ENCODE measurements at places on chromosomes 2 and 18. TPM values are rescaled to one million over a fixed set of nuclear protein-coding genes. Genes with fewer than 3 reads are reported as not detected.

DNA sequence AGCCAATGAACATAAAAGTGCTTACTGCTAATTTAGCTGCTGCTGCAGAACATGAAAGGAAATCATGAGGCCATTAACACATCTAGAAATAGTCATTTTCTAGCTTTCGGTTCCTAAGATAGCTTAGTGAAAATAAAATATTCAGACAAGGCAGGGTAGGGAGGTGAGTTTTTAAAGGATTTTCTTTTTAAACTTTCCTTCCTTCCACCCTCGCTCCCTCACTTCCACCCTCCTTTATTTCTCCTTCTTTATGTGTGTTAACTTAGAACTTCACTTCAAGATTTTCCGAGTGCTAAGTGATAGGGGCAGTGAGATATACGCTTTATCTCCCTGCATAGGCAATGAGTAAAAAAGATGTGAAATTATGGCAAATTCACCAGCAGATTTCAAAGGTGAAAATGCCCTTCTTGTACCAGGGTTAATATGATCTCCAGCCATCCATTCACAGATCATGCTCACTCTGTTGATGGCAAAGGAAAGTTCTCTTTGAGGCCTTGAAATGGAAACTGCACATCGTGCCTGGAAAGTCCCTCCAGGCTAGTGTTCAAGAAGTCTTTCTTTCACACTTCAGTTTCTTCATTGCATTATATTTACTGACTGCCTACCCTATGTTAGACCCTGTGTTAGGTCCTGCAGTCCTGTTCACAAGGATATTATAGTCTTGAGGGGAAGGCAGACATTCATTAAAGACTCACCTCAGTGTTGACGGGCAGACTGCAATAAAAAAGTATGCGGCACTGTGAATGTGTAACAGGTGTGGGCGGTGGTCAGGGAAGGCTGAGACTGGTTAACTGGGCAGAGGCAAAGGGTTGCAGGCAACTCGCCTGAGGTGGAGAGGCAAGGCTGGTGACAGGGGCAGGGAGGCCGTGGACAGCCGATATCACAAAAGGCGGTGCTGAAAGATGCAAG is 200.8 kb downstream of the PLCL1 start:
- H3K36me3 ChIP-seq: no peaks in the 10 kb centered on the region
- no peaks in the 10 kb centered on the region for H3K27me3 ChIP-seq
- H3K4me3 ChIP-seq: no peak overlapping the region
- H3K27ac ChIP-seq: no peak overlapping the region
- no peak for DNase-seq

Gene NGEF
- total RNA-seq: 4.3 TPM

Gene TRIM43
- not detected for total RNA-seq

- DNase-seq: peak; percentile 52
- peaks cover 24% of the 10 kb centered on the region for H3K27me3 ChIP-seq
- H3K4me1 ChIP-seq: no peaks in the 10 kb centered on the region
- no peak overlapping the region for H3K27ac ChIP-seq
These were observed 633 bp downstream of the NABP1 start for GRCh38 chr2:191678437-191679100.

Gene LIMS2
- total RNA-seq: 1.2 TPM

Gene FASTKD2
- total RNA-seq: 39.0 TPM

GRCh38 chr2:224185023-224185601 is 146.0 kb upstream of the SERPINE2 start:
- H3K27ac ChIP-seq: no peak overlapping the region
- no peak overlapping the region for H3K4me3 ChIP-seq
- no peaks in the 10 kb centered on the region for H3K27me3 ChIP-seq
- no peak for DNase-seq

GRCh38 chr2:215577356-215577755 is 141.5 kb upstream of the FN1 start:
- H3K27me3 ChIP-seq: no peaks in the 10 kb centered on the region
- no peak overlapping the region for H3K27ac ChIP-seq
- no peaks in the 10 kb centered on the region for H3K4me1 ChIP-seq
- no peaks in the 10 kb centered on the region for H3K36me3 ChIP-seq
- no peak overlapping the region for H3K4me3 ChIP-seq

DNA sequence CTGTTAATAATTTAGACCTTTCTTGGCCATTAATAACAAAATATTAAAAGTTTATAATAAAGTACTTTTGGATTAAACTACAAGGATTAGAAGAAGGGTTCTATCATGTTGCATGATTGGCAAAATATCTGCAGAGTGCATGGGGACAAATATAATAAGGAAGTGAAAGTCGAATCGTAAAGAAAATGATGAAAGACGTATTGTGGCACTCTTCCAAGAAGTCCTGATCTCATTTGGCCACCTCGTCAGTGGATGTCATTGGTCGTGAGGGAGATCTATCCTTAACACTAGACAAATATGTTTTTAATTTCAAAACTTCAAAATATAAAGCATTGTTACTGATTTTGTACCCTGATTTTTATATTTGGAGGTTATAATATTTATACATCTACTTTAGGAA is 197.7 kb upstream of the STON1 start:
- no peaks in the 10 kb centered on the region for H3K27me3 ChIP-seq
- no peak overlapping the region for H3K4me3 ChIP-seq
- DNase-seq: no peak
- H3K4me1 ChIP-seq: peaks cover 46% of the 10 kb centered on the region
- H3K27ac ChIP-seq: no peak overlapping the region

Gene EGR4
- total RNA-seq: not detected

Gene LRP1B
- not detected for total RNA-seq

Gene SDC1
- total RNA-seq: 27.5 TPM

GRCh38 chr18:22345718-22346117 is 72.0 kb downstream of the CTAGE1 start:
- peaks cover 88% of the 10 kb centered on the region for H3K27me3 ChIP-seq
- no peak overlapping the region for H3K4me3 ChIP-seq
- H3K4me1 ChIP-seq: no peaks in the 10 kb centered on the region
- H3K27ac ChIP-seq: no peak overlapping the region

Gene CRYGC
- not detected for total RNA-seq

DNA sequence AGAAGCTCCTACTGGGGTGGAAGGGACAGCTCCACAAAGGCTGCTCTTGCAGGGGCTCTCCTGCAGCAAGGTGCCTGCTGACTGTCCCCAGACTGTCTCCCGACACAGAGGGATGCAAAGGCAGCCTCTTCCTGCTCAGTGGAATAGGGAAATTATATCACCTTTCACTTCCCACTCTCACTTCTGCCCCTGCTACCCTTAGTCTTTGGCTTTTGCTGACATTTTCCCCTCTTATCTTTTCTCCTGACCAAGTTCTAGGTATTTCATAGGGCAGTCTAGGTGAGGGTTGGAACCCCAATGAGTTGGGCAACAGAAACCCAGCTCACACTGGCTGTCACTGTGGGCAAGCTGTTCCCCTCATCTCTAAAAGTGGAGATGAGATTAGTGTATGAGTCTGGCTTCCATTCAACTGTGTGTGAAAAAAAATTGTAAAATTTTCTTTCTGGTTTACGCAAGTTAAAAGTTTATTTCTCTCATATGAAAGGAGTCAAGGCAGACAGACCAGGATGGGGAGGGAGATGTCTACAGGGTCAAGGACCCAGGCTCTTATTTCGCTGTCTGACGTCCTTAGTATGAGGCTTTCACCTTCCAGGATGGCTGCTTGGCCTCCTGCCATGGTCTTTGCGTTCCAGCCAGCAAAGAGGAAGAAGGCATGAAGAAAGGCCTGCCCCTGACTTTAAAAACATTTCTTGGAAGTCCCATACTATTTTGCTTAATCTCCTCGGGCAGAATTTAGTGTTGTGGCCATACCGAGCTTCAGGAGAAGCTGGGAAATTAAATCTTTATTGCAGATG is 7.5 kb upstream of the MOCOS start:
- H3K27me3 ChIP-seq: peaks cover 9% of the 10 kb centered on the region
- no peaks in the 10 kb centered on the region for H3K4me1 ChIP-seq
- no peaks in the 10 kb centered on the region for H3K36me3 ChIP-seq
- H3K4me3 ChIP-seq: no peak overlapping the region
- no peak overlapping the region for H3K27ac ChIP-seq

Gene PELI1
- 88.7 TPM for total RNA-seq

DNA sequence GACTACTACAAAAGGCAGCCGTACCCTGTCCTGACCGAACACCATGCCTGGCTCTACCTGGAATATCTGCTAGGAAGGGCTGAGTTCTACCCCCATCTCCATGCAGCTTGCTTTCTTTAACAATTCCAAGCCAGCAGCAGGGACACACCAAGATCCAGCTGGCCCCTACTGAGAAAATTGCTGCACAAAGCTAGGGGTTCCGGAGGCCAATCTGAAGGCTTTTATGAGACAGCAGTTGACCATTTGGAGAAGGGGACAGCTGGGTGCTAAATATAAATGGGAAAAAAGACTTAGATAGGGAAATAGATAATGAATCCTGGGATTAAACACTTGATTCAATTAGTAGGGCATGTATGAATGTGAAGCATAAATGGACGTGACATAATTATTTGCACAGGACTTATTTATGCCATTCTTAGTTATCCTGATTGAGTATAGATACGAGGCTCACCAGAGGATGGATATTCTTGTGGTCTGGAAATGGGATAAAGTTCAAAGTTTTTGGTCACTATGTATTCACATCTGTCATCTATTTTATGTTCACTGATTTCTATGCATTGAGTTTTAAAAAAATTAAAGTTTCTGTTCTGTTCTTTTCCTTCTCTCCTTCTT is 204.0 kb downstream of the ZNF521 start:
- peaks cover 11% of the 10 kb centered on the region for H3K36me3 ChIP-seq
- H3K27ac ChIP-seq: no peak overlapping the region
- no peak overlapping the region for H3K4me3 ChIP-seq

DNA sequence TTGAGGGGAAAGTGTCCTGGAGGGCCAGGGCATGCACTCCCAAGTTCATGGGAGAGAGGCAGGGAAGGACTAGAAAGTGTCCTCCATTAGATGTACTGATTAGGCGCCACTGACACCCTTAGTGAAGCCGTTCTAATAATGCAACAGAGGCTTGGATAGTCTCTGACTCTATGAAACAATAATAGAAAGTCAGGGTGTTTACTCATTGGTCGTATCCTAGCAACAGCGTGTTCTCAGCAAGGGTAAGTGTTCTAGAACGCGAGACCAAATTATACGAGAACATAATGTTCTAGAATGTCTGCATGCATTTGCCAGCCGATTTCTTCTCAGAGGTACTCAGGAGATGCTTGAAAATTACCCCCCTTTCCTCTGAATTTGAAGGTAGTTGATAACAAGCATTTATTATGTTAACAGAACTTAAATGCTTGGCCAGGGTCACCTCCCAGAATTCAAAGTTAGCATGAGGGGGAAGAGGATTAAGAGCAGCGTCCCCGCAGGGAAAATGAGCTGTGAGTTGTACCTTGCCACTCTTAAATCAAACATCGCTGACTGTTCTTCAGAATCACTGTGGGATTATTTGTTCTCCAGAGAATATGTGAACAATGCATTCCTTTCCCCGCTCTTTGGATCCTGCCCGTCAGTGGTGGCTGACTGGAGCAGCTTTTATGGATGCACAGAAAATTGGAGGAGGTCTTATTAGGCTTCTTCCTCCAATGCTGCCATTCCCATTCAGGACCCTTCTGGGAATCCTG is 33.7 kb upstream of the PDIA6 start:
- no peak overlapping the region for H3K27ac ChIP-seq
- H3K36me3 ChIP-seq: no peaks in the 10 kb centered on the region
- no peaks in the 10 kb centered on the region for H3K27me3 ChIP-seq
- H3K4me1 ChIP-seq: peaks cover 7% of the 10 kb centered on the region
- DNase-seq: no peak

Gene FBXO15
- total RNA-seq: 2.8 TPM

Gene STK17B
- total RNA-seq: 35.4 TPM

Gene MPP4
- not detected for total RNA-seq

DNA sequence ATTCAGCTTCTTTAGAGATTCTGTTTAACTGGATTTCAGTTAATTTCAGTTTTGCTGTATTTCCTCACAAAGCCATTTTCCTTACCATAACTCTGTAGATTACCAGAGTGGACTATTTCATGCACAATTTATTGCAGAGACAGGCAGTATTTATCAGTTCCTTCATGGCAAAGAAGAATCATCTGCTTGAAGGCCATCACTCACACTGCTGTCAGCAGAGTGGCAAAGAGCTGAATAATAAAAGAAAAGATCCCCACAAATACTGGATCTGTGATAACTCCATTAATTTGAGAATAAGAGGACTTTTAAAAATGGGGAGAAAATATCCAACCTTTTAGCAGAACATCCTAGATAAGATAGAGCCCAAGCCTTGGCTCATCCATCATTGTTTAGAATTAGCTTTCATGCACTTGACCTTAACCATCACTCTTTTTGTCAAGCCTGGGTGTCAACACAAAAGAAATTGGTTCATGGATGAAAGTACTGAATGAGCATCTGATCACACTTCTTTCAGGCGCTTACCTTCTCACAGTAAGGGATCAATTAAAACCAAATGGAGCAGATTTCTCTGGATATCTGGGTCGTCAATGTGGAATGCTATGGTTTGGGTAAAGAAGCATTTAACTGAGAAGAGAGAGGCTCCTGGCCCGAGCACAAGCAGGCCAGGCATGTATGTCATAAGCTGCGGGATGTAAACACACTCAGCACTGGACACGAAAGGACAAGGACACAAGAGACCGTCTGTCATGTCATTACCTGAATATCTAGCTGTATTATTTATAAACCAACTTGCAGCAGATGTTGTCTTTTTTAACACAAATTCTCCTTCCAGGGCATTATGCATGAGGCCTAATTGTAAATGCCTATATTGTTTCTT is 376.2 kb downstream of the ZNF521 start:
- no peak overlapping the region for H3K27ac ChIP-seq
- peaks cover 33% of the 10 kb centered on the region for H3K4me1 ChIP-seq
- DNase-seq: no peak
- H3K36me3 ChIP-seq: no peaks in the 10 kb centered on the region
- H3K27me3 ChIP-seq: no peaks in the 10 kb centered on the region

DNA sequence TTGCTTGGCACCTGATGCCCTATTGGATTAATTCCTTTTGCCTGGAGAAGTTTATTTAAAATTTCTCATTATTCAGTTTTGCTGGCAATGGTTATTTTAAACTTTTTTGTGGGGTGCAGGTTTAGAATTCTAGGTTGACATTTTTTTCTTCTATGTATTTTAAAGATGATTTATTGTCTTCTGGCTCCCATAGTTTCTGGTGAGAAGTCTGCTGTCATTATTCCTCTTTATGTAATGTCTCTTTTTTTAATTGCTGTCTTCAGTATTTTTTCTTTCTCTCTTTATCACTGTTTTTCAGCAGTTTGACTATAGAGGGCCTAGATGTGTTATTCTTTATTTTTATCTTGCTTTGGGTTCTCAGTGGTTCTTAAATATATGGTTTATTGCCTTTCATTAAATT is 182.2 kb upstream of the STON1 start:
- peaks cover 28% of the 10 kb centered on the region for H3K4me1 ChIP-seq
- H3K27ac ChIP-seq: no peak overlapping the region
- H3K27me3 ChIP-seq: no peaks in the 10 kb centered on the region
- no peak overlapping the region for H3K4me3 ChIP-seq
- DNase-seq: no peak

DNA sequence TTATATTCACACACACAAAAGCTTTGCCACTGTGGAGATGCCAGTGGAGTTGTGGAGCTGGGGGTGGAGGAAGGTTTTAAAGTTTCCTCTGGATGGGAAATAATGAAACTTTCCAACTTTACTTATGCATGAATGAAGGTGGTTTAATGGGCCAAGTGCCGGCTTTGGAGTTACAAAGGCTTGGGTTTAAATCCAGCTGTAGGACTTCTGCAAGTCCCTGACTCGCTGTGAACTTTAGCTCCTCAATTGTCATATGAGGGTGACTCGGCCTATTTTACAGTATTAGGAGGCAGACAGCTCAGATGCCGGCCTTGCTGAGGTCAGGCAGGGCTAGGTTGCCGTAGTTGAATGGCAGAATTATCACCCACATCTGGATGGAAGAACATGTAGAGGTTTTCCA is 415.8 kb upstream of the TRIB2 start:
- H3K27ac ChIP-seq: no peak overlapping the region
- no peaks in the 10 kb centered on the region for H3K27me3 ChIP-seq
- no peak overlapping the region for H3K4me3 ChIP-seq
- DNase-seq: no peak
- H3K36me3 ChIP-seq: no peaks in the 10 kb centered on the region
